ENCODE measurements at places on chromosomes 4 and X.

DNA sequence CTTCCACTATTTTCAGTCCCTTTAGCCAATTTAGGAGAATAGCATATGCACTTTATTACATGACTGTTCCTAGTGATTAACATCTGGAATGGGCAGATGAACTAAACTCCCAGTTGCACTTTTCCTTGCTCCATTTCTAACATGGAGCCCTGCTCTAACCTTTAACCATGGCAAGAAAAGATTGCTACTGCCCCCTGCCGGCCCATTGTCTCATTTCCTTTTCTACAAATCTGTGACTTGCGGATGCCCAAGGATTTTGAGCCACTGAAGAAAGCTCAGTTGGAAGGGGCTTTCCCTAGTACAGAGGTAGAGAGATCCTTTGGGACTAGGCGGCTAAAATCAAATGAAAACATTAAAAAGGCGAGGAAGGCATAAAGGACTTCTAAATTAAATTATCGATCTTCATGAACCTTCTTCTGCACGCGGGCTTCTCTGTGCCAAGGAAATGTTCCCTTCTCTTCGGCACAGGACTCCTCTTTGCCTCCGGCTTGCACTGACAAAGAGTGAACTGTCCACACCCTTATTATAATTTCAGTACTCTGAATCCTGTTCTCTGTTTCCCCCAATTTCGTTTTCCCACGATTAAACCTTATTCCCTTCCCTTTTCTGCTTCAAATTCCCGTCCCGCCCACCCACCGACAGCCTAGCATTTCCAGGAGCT, 577 bp upstream of the GLRA2 start:
- DNase-seq = peak; percentile 67
- peaks cover 2% of the 10 kb centered on the region for H3K4me1 ChIP-seq
- H3K36me3 ChIP-seq = no peaks in the 10 kb centered on the region
- no peak overlapping the region for H3K4me3 ChIP-seq
- H3K27ac ChIP-seq = no peak overlapping the region

GRCh38 chr4:53919535-53919934, 144.9 kb downstream of the CHIC2 start:
- peaks cover 16% of the 10 kb centered on the region for H3K27me3 ChIP-seq
- H3K27ac ChIP-seq = no peak overlapping the region
- no peaks in the 10 kb centered on the region for H3K36me3 ChIP-seq
- H3K4me1 ChIP-seq = peaks cover 4% of the 10 kb centered on the region
- no peak overlapping the region for H3K4me3 ChIP-seq
- DNase-seq = no peak

DNA sequence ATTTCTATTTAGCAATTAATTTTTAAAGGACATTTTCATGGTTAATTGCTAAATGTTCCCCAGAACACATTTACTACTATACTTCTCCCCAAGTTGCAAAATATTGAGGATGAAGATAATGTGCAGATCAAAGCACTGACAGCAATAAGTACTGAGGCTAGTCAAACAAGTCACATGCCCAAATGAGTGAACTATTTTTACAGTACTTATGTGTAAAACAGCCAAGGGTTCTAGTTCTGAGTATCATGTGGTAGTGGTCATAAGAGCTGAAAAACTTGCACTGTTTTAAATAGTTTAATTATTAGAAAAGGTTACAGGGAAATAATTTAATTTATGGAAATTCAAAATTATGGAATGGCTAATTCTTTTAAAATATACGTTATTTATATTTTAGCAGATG, 3.8 kb downstream of the GALNTL6 start:
- peaks cover 2% of the 10 kb centered on the region for H3K4me1 ChIP-seq
- H3K27ac ChIP-seq = no peak overlapping the region
- H3K36me3 ChIP-seq = no peaks in the 10 kb centered on the region
- no peak overlapping the region for H3K4me3 ChIP-seq
- peaks cover 26% of the 10 kb centered on the region for H3K27me3 ChIP-seq

DNA sequence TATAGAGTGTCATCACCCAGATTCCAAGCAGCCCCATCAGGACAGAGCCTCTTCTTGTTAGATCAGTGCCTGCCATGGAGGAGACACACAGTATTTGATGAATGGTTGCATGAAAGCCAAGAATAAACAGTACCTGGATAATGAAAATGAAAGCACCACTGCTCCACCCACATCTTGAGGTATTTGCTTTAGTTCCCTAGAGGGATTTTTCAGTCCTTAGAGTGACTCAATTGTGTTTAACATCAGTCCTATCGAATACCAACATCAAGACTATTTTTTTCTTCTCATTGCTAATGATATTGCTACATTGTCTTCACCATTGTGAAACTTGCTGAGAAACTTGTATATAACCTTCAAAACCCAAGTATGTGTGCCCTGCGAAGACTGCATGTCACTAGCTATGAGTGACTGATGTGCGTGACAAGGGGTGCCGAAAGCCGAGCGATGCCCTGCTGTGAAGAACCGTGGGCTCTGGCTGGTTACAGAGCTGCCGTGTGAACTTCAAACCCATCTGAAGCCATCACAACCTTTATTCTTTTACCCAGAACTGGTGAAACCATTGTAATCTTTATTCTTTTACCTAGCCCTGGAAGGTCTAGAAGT, 211.3 kb upstream of the FAT1 start:
- H3K27ac ChIP-seq = no peak overlapping the region
- no peak for DNase-seq
- H3K4me1 ChIP-seq = no peaks in the 10 kb centered on the region

DNA sequence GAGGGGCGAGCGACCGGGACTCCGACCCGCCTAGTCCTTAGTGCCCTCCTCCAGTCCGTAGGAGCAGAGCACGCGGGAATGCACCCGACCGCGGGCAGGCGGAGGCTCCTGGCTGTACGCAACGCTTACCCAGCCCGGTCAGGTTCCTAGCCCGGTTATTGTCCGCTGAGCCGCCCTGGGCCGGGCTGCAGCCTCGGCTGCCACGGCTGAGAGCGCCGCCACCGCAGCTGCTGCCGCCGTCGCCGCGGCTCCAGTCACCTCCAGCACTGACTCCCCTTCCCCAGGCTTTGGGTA, at the start of gene AMER1:
AMER1 (minus strand) TSS at position 268 of the 294 bp plus-strand sequence. CDS start 12,422 bp downstream, outside the sequence.
- H3K27ac ChIP-seq = peak within 1 kb of the TSS; percentile 91
- peaks cover 5% of the 10 kb centered on the region for H3K4me1 ChIP-seq
- no peak for DNase-seq
- peaks cover 4% of the 10 kb centered on the region for H3K27me3 ChIP-seq
- peak within 1 kb of the TSS; percentile 80 for H3K4me3 ChIP-seq

- no peak overlapping the region for H3K27ac ChIP-seq
- no peaks in the 10 kb centered on the region for H3K4me1 ChIP-seq
- no peak overlapping the region for H3K4me3 ChIP-seq
- DNase-seq = peak; percentile 8
- peaks cover 22% of the 10 kb centered on the region for H3K27me3 ChIP-seq
Measured at GRCh38 chr4:8691151-8691775, 98.7 kb downstream of the CPZ start.
